ENCODE measurements at places on chromosomes 6 and 20. TPM values are rescaled to one million over a fixed set of nuclear protein-coding genes. Genes with fewer than 3 reads are reported as not detected.

- peaks cover 7% of the 10 kb centered on the region for H3K4me1 ChIP-seq
- no peaks in the 10 kb centered on the region for H3K27me3 ChIP-seq
- H3K36me3 ChIP-seq: peaks cover 50% of the 10 kb centered on the region
- H3K4me3 ChIP-seq: no peak overlapping the region
These were observed 12.2 kb upstream of the NRM start for GRCh38 chr6:30703011-30703410.

- no peaks in the 10 kb centered on the region for H3K4me1 ChIP-seq
- no peak overlapping the region for H3K27ac ChIP-seq
- H3K36me3 ChIP-seq: no peaks in the 10 kb centered on the region
- H3K27me3 ChIP-seq: no peaks in the 10 kb centered on the region
- DNase-seq: no peak
These were observed 25.4 kb upstream of the GGTLC1 start for GRCh38 chr20:24013953-24014352.

DNA sequence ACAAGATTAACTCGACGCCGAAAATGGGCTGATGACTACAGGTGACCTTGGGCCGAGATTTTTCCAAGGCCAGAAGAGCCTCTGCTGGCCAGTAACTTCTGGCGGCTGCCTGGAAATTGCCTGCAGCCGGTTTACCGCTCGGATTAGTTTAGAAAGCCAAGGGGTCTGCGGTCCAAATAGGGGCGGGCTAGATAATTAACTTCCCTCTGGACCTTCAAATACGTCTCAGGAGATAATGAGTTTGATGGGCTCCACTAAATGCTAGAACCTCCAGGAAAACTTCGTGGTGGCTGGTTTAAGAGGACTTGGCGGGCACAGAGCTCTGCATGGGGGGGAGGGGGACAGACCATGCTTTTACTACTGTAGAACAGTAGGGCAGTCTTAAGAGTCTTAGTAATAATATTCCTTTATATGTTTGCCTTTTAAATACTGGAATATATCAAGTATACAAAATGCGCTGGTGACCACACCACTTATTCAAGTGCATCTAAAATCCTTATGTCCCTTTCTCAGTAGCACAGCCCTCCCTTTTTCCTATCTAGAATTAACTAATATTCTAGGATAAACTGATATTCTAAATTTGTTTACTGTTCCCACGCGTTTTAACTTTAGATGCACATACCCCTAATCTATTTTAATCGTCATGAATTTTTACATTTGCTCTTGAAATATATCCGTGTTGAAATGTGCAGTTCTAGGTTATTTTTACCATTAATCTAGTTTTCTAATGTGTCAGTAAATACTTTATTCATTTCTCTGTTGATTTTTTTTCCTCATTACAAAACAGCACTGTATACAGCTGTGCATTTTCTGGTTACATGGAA, 107.5 kb upstream of the PRSS16 start:
- H3K4me1 ChIP-seq: no peaks in the 10 kb centered on the region
- DNase-seq: no peak
- H3K36me3 ChIP-seq: no peaks in the 10 kb centered on the region
- H3K27me3 ChIP-seq: peaks cover 26% of the 10 kb centered on the region
- peak overlapping the region; percentile 78 for H3K27ac ChIP-seq

DNA sequence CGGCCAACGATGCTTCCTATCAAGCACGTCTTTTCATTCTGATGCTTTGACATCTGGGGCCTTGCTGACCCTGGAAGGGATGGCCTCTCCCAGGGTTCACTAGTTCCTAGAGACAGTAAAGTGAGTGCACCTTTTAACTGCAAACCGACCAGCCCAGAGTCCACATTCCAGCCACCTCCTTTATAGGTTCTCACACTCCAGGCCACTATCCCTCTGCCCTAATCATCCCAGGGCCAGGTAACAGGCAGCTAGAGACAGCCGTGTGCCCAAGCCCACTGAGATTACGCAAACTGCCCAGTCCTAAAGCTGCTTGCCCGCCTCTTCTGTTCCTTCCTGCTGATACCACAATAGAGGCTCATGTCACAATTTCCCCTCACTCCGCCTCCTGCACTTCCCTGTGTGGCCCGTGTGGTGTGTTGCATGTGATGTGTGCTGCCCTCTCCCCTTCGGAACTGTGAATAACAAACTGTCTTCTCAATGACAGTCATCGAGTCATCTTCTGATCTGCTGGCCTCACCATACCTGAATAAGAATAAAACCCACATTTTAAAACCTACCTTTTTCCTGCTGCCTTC, 123.7 kb upstream of the EXOC2 start:
- no peak overlapping the region for H3K4me3 ChIP-seq
- H3K36me3 ChIP-seq: no peaks in the 10 kb centered on the region
- no peaks in the 10 kb centered on the region for H3K27me3 ChIP-seq
- DNase-seq: no peak

The OR2J3 gene
- not detected for total RNA-seq
